ENCODE measurements at places on chromosomes 1 and 21.

- no peak for DNase-seq
Measured at GRCh38 chr1:152906023-152906565, 2.3 kb upstream of the IVL start.

DNA sequence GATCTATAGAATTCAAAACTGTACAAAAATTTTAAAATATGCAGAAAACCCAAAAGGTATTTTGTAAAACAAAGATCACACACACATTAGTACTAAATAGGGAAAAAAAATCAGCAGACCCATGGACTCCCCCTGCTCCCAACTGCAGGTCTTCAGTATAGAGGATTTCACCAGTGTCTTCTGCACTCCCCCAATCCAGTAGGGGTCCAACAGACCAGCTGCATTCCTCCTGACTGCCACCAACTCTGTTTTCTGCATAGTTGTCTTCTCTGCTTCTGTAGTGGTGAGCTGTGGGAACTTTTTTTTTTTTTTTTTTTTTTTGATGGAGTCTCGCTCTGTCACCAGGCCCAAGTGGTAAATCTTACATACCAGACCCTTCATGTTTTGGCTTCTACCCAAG, 21.9 kb downstream of the CLCA2 start:
- DNase-seq: no peak

- no peak for DNase-seq
Measured at GRCh38 chr1:25030674-25031589, 100.9 kb upstream of the RUNX3 start.

GRCh38 chr1:230498704-230499103, 72.6 kb upstream of the PGBD5 start:
- DNase-seq: no peak

GRCh38 chr1:218346391-218347204, 1.5 kb downstream of the TGFB2 start:
- DNase-seq: peak; percentile 60

- no peak for DNase-seq
Measured at GRCh38 chr1:115336741-115337140, 1.3 kb downstream of the NGF start.

DNA sequence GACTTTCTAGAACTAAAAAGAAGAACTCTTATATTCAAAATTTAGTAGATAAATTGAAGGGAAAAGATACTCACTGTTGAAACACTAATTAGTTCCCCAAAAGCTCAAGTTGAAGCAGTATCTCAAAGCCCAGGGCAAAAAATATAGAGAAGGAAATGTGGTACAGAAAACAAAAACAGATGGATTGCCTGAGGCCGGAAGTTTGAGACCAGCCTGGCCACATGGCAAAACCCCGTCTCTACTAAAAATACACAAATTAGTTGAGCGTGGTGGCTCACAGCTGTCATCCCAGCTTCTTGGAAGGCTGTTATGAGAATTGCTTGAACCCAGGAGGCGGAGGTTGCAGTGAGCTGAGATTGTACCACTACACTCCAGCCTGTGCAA, 36.0 kb downstream of the FAM177B start:
- DNase-seq: no peak

DNA sequence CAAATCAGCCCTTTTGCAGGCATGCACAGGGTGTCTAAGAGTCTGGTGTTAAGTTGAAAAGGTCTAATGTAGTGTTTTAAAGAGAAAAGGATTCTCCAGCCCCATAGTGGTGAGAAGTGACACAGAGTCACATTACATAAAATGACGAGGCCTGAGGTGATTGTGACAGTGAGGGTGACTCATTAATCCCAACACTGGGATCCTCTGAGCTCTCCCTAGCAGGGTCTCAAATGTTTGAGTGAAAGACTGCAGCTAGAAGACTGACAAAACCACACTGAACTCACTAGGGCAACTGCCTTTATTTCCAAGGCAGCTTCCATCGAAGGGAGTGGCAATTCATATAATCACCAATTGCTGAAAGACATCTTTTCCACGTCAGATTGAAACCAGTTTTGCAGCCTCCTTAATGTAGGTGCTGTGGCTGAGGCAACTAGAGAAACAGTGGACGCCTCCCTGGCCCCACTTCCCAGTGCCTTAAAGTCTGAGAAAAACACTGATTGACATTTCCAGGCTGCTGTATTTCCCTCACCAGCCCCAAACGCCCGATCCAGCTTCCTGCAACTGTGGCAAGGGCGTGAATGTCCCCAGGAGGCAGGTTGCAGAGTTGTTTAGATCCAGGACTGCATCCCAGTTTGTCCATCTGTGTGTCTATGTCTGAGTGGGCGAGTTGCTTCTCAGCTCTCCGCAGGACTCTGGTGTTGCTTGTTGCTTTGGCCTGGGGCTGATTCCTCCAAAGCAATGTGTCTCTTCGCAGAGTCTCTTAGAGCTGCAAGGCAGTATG, 81.4 kb downstream of the RUNX1 start:
- DNase-seq: no peak

DNA sequence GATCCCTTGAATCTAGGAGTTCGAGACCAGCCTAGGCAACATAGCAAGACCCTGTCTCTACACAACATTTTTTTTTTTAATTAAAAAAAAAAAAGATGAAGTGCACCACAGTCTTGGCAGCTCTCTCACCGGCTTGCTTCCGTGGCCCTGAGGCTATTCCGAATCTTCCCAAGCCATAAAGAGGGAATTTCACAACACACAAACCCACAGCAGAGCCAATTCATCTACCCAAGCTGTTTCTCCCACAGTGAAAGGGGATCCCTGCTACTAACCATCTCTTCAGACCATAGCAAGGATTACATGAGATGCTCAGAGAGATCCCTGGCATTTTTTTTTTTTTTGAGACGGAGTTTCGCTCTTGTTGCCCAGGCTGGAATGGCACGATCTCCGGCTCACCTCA, 8.3 kb upstream of the CHD5 start:
- DNase-seq: no peak

DNA sequence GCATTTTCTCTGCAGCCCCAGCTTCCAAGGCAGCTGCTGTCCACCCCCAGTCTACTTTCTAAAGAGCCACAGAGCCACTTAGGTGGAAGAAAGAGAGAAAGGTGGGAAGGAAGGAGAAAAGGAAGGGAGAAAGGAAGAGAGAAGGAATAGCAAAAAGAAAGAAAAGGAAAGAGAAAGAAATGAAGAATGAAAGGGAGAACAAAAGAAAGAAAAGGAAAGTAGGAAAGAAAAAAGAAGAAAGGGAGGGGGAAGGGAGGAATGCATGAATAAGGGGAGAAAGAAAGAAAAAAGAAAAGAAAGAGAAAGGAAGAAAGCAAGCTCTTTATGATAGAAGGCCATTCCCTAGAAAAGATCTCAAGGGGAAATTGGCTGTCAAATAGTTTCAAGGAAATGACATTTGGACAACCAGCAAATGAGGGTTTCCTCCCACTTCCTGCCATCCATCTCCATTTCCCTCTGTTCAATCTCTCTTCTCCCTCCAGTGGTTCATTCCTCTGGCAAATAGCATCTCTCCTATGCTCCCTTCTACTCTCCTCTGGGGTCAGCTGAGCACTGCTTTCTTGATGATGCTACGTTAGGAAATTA, 3.4 kb upstream of the CSF1 start:
- no peak for DNase-seq

- DNase-seq: no peak
Measured at GRCh38 chr1:217563179-217563578, 67.7 kb downstream of the GPATCH2 start.

DNA sequence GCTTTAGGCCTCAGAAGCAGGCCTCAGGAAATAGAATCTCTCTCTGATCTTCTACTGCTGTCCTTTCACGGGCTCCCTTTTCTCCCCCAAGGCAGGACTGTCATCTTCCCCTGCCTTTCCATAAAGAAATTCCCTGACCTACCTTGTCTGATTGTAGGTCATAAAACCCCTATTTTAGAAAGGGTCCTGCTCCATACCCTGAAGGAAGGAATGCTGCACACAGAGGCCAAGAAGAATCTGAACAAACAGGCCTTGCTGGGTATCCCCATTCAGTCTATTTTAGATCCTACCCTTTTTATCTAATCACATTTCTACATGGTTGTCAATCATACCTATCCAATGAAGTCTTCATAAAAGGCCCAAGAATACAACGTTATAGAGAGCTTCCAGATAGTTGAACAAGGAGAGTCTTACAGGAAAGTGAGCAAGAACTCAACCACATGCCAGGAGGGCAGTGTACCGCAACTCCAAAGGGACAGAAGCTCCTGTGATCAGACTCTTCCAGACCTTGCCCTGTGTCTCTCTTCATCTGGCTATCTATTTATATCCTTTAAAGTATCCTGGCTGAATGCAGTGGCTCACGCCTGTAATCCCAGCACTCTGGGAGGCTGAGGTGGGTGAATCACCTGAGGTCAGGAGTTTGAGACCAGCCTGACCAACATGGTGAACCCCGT, 93.1 kb downstream of the SLC16A1 start:
- DNase-seq: no peak

DNA sequence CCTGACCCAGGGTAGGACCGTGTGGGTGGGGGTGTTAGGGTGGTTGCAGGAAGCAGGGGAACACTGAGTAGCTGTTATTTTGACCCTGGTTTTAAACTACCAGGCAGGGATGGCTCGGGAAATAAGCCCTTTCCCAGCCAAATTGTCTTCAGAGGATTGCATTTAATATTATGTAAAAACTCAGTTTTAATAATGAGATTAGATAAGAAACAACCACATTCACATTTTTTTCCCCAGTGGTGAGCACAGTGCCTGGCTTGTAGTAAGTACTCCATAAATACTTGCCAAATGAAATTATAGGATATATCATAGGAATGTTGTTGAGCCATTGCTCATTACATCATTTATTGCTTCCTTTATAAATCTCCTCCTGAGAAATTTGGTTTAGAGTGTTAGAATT, 3.1 kb upstream of the ACP6 start:
- no peak for DNase-seq

DNA sequence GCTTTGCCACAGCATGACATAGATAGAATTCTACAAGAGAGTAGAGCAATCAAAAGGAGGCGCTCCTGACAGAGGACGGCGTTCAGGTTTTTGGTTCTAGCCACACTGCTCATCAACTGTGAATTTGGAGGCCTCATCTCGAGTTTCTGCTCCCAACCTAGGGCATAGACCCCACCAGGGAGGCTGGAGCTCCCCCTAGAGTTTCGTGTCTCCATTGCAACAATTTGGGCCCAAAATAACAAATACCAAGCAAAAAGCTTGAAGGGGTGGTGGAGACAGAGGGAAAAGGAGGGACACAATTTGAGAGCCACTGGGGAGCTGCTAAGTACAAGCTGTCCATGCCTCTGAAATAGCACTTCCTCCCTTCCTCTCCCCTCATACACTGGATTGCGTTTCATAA, 297.0 kb downstream of the GPATCH2 start:
- DNase-seq: no peak

- DNase-seq: no peak
Measured at GRCh38 chr1:223084464-223084866, 58.6 kb downstream of the TLR5 start.

GRCh38 chr1:65066419-65066765, 81.6 kb upstream of the AK4 start:
- DNase-seq: no peak

DNA sequence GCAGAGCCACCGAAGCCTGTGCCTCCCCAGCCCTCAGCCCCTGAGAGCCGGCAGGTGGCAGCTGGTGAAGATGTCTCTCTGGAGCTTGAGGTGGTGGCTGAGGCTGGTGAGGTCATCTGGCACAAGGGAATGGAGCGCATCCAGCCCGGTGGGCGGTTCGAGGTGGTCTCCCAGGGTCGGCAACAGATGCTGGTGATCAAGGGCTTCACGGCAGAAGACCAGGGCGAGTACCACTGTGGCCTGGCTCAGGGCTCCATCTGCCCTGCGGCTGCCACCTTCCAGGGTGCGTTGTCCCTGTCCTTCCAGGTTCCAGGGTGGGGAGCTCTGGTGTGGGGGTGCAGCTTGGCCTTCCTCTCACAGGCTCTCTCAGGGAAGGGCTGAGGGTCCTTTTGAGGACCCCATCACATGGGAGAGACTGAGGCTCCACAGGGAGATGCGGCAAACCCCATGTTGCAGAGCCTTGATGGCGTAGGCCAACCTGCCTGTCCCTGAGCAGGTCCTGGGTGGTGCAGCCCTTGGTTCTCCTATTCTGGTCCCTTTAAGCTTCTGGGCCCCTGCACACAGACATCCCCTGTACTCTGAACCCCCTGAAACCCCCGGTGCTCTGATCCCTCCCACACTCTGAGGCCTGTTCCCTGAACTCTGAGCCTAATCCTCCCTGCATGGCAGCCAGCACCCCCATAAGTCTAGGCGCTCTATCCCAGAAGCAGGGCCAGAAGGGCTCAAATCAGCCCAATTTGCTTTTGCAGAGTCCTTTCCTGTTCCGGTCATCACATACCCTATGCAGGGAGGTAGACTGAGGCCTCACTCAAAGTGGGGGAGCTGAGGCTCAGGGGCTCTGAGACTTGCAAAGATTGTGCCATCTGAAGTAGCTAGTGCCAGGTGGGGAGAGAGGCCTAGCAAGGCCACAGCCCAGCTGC, 88.5 kb downstream of the TRIM11 start:
- DNase-seq: no peak

GRCh38 chr1:109919303-109919702, 8.7 kb downstream of the CSF1 start:
- DNase-seq: no peak

DNA sequence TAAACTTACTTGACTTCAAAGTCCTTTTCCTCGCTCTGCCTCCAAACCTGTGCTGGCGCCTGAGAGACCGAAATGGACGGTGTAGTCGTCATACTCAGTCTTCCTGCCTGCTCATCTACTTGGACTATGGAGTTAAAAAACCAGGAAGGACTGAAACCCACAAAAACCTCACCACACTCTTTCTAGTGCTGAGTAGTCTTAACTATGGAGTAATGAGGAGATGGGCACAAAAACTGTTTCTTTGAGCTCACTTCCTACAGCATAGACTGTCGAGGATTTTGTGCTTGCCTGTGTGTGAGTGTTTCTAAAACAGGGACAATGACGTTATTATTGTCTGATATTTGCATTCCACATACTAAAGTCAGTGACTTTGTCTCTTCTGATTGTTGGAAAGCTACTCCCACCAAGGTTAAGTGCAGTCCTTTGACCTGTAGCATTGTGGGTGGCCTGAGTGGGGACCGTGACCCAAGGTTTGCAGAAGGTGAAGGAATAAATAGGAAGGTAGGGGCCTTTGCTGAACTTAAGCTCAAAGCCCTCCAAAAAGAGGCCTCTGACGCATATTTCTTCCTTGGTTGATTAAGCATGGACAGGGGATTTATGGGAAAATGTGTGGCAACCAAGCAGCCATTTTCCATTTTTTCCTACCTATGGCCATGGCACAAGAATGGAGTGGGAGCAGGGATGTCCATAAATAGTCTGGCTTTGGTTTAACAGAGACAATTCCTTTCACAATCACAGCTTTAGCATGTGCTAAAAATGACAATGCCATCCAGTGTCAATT, 109.6 kb downstream of the ZBTB18 start:
- no peak for DNase-seq

Data from endothelial cell of umbilical vein (primary cell).